ENCODE measurements at places on chromosomes 7 and 10.

DNA sequence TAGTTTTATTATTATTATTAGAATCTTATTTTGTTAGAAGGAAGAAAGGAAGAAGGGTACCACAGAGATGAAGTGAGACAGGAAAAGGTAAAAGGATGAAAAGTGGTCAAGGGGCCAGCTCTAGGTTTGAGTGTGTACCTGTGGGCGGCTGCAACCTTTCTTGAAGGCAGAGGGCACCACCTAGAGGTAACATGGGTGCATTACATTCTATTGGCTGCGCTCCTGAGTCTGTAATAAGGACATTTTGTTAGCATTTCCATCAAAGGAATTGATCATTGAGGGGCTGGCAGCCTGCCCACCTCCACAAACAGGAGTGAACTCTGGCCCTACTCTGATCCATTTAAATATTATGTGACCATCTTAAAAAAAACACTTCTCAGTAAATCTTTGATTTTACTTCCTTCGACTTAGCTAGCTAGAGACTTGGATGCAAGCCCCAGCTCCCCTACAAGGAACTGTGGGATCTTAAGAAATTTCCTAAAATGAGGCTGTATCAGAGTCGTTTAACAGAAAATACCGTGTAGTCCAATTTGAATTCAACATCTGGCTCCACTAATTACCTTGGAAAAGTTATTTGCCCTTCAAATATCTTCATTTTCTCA is 610.4 kb downstream of the IPMK start:
- DNase-seq = peak; percentile 42

GRCh38 chr7:23804707-23805106 is 94.7 kb downstream of the STK31 start:
- no peak for DNase-seq

DNA sequence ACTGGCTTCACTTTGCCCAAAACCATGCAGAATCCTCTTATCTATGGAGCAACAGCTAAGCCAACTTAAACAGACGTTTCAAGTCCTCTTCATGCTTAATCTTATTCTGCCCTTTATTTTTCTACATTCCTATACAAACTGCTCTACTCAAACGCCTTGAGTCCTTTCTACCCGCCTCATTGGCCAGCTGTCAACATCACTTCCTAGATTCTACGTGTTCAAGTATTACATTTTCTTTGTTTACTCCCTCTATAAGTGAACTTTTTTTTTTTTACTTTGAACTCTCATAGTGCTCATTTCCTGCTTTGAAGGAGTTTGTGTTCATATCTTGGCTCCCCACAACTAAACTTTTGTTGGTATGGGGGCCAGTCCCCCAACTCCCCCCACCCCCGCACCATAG is 28.9 kb upstream of the SLC26A5 start:
- DNase-seq = no peak

- DNase-seq = peak; percentile 3
These were observed 611.8 kb downstream of the LRMDA start for GRCh38 chr10:76043261-76043660.

DNA sequence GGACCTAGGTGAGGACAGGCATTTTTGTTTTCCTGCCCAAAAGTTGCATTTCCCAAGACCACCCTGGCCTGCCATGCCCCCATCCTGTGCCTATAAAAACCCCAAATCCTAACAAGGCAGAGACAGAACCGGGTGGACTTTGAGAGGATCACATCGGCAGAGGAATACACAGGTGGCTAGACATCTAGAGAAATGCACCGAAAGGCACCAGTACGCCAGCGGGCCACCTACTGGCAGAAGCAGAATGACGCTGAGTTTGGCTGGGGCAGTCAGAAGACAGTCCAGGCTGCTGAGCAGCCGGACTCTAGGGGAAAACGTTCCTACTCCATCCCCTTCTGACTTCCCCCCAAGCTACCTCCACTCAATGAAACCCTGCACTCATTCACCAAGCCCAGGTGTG is 2.8 kb downstream of the AKR1C4 start:
- peak; percentile 23 for DNase-seq

DNA sequence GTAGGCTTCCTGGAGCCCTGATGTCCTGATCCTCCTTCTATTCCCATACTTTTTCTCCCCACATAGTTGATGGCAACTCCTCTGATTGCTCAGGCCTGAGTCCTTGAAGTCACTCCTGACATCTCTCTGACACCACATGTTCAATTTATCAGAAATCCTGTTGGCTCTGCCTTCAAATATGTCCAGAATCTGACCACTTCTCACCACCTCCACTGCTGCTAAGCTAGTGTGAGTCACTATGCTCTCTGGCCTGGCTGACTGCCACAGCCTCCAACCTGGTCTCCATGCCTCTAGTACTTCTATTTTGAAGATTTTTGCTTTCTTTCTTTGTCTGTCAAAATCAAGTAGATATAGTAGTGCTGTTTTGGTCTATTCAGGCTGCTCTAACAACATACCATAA is 53.0 kb downstream of the TMEM229A start:
- DNase-seq = peak; percentile 60

GRCh38 chr7:5705318-5705717 is 76.1 kb downstream of the RNF216 start:
- DNase-seq = no peak

GRCh38 chr10:4334871-4335270 is 491.1 kb upstream of the AKR1E2 start:
- no peak for DNase-seq

- no peak for DNase-seq
These were observed 441.9 kb upstream of the NPVF start for GRCh38 chr7:25669961-25670841.

- DNase-seq = peak; percentile 98
These were observed 10.4 kb downstream of the CHST3 start for GRCh38 chr10:71974489-71975021.

DNA sequence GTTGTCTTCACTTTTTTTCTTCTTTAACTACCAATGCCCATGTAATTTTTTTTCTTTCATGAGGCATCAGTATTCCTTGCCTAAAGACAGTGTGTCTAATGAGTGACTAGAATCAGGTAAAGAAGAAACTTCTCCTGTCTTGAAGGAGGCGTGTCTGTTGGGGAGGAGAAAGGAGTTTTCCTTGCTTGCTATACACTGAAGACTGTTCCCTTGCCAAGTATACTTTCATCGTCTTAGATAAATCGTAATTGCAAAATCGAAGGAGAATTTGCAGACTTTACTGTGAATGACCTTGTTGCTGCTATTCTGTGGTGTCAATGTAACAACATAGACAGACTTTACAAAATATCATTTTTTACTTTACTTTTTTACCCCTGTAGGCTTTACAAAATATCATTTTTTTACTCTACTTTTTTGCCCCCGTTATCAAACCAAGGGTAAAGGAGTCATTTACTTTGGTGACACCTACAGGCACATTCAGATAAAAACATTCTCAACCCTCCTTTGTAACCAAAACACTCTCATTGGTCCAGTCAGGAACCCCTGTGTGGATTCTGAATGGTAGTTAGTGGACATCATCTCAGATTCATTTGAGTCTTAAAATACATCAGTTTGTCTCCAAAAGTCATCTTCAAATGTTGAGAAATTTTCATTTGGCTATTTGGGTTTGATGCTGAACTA is 232.4 kb downstream of the AHR start:
- peak; percentile 47 for DNase-seq

DNA sequence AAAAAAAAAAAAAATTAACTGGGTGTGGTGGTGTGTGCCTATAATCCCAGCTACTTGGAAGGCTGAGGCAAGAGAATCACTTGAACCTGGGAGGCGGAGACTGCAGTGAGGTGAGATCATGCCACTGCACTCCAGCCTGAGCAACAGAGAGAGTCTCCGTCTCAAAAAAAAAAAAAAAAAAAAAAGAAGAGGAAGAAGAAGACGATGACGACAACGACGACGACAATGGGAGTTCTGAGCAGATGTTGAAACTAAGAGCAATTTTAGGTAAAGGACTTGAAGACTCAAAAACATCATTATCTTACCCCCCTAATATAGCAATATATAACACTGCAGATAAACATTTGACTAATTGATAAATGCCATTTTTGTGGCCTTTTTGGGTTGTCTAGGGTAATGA is 39.5 kb upstream of the PPP1R17 start:
- no peak for DNase-seq

GRCh38 chr10:104387130-104387888 is 33.7 kb downstream of the CFAP58 start:
- no peak for DNase-seq

DNA sequence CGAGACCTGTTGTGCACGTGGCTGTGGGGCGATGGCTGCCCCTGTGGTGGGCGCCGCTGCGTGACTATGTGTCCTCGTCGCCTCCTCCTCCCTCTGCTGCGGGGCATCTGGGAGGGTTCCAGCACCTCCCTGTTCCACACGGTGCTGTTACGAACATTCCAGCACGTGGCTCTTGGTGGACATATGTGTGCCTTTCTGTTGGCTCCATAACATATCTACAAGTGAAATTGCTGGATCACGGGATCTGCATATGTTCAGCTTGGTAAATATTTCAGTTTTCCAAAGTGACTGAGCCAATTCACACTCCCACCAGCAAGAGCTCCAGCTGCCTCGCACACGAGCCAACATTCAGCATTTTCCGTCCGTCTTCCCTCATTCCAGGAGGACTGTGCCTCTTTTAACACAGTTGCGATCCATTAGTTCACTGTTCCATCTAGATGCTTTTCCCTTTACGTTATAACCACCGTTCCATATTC is 25.1 kb downstream of the SNX8 start:
- DNase-seq = no peak

- DNase-seq = no peak
These were observed 555.6 kb downstream of the GLRX3 start for GRCh38 chr10:130691776-130692175.

GRCh38 chr7:134706468-134706867 is 59.8 kb downstream of the BPGM start:
- no peak for DNase-seq

GRCh38 chr7:35781200-35781701 is 19.6 kb upstream of the SEPTIN7 start:
- no peak for DNase-seq

GRCh38 chr7:73424489-73424885 is 9.1 kb upstream of the FZD9 start:
- no peak for DNase-seq

DNA sequence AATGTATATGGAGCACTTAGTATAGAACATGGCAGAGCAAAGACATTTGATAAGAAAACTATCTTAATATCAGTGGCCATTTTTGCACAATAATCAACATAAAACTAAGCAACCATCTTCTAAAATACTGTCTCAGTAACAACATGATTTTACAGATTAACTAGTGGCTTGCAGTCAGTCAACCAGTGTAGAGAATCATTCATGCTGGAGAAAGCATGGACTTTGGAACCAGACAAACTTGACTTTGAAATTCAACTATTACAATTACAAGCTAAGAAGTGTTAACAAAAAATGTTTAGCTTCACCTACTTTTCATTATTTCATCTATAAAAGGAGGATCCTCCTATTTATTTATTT is 27.7 kb downstream of the CUBN start:
- DNase-seq = no peak

DNA sequence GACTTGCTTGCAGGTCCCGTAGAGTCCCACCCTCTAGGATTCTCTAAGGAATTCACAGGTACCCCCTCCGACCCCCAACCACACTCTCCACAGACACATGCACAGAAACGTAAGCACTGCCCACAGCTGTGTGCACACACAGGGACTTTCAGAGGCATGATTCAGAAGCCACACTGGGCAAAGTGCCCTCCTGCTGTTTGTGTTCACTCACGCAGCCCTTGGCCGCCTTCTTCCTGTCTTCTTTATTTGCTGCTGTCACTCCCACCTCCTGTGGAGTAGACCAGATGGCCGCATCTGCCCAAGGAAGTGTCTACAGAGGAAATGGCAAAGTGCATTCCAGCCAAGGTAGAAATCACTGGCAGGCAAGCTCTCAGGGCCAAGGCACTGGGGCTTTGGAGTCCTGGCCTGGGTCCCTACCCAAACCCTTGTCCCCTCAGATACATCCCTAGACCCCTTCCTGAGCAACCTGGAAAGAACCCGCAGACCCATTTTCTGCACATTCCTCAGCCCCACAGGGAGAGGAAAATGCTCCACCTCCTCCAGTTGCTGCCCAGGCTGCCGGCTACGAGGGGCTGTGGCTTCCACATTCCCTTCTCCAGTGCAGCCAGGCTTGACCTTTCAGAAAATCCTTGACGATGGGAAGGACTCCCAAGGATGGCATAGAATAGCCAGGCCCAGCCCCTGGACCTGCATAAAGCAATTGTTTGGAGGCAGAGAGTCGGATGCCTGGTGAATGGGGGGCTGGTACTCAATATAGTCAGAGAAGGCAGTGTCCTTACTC is 21.6 kb upstream of the GIMAP8 start:
- peak; percentile 96 for DNase-seq

DNA sequence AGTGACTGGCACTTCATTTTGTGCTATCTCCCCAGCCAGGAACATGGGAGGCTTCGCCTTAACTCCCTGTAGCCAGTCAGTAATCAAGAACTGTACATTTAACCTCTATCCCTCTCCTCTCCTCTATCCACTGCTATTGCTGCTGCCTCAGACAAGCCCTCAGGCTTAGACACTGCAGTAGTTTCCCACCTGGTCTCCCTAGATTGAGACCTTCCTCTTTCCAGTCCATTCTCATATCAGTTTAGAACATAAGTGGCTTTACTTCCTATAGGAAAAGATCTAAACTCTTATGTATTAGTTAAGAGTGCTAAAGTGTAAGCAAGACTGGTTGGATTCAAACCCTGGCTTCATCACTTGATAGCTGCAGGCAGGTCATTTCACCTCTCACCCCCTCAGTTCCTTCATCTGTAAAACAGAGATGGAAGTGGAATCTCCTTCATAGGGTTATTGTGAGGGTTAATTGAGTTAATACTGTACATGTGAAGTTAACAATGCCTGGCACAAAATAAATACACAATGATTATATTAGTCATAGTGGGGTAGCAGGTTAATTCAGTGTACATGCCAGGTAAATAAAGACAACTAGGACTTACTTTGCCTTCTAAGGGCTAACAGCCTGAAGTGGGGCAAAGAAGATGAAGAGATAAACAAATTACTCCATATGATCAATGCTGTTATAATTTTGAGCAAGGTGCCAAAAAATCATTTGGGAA is 76.1 kb downstream of the ZNF277 start:
- DNase-seq = no peak

DNA sequence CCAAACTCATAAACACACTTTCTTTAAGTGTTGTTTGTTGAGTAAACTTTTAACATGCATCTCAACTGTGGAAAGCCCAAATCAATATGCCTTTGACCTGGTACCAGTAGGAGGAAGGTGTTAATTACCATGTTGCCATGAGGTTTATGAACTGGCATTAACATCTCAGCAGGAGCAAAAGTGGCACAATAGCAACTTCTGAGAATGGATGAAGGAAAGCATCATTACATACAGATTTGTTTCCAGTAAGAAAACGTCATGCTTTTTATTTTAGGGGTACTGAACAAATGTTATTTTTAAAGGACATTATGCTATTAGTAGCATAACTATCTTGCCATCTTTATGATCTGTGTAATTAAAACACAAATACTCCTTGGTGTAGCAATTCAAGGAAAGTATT is 51.1 kb downstream of the ARMC3 start:
- DNase-seq = no peak

GRCh38 chr10:103544657-103545310 is 51.3 kb downstream of the NEURL1 start:
- no peak for DNase-seq

DNA sequence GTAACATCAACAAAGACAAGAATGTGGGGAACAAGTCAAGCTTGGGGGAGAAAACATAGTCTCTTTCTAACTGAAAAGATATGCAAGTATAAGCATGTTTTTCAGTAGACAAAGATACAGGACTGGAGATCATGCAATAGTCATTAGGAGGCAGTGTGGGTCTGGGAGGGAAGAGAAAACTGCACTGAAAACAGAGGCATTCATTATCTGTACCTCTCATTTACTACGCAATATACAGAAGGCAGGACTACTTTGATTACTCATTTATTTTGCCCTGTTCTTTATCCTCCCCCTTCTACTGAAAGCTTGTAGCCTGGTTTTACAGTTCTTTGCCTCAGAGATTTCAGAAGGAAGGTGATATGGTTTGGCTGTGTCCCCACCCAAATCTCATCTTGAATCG is 341.2 kb downstream of the CRPPA start:
- DNase-seq = no peak

Measured in A172 (cell line).